Stimulated activated CD8-positive, alpha-beta memory T cell treated with anti-CD3 and anti-CD28 coated beads, Interleukin-7, amount 100 ng/mL, for 24 hours (primary cell): ENCODE measurements at places on chromosomes 16 and 17.

GRCh38 chr17:29682987-29683386 is 60.3 kb upstream of the CORO6 start:
- DNase-seq: no peak

GRCh38 chr16:12046651-12047050 is 70.1 kb downstream of the SNX29 start:
- no peak for DNase-seq

GRCh38 chr17:66950886-66951604 is 13.5 kb upstream of the CACNG4 start:
- no peak for DNase-seq

DNA sequence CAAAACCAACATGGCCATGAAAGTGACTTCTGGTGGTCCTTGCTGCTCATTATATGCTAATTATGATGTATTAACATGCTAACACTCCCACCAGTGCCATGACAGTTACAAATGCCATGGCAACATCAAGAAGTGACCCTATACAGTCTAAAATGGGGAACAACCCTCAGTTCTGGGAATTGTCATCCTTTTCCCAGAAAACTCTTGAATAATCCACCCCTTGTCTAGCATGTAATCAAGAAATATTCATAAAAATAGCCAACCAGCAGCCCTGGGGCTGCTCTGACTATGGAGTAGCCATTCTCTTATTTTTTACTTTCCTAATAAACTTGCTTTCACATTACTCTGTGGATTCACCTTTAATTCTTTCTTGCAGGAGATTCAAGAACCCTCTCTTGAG is 35.9 kb downstream of the DNAJA2 start:
- DNase-seq: no peak

DNA sequence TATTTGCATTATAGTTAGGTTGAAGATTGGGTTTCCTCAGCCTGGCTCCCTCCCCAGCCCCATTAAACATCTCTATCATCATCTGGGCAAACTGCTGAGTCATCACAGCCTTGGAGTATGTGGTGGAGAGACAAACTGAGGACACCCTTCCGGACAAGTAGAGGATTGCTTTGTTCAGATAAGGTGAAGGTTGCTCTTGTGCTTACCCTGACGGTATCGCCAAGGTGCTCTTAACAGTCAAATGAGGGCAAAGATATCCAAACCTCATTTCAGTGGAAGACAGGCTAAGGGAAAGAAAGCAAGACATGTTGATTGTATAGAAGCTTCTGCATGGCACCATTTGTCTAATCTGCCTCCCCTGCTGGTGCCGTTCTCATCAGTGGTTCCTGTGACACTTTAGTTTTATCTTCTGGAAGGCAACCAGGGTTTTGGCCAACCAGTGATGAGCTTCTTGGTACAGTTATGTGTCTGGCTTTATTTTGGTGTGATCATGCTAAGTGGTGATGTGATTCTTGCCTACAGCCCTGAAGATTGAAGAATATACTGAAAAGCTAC is 56.9 kb upstream of the LGALS9 start:
- DNase-seq: no peak
